ENCODE measurements at places on chromosomes 3 and 15. TPM values are rescaled to one million over a fixed set of nuclear protein-coding genes. Genes with fewer than 3 reads are reported as not detected.

Gene UPK1B
- 0.36 TPM for total RNA-seq

Gene SLC2A2
- total RNA-seq, result not detected

Gene SPATA12
- total RNA-seq, result not detected

Gene GOLGA6B
- not detected for total RNA-seq

- H3K27ac ChIP-seq, result peak overlapping the region; percentile 33
- H3K36me3 ChIP-seq, result no peaks in the 10 kb centered on the region
- H3K4me1 ChIP-seq, result peaks cover 19% of the 10 kb centered on the region
- no peaks in the 10 kb centered on the region for H3K27me3 ChIP-seq
Measured at GRCh38 chr3:183449391-183449790, 21.0 kb upstream of the MCF2L2 start.

Data from osteoblast (primary cell).